ENCODE measurements at places on chromosomes 7 and 10.

- no peak for DNase-seq
These were observed 2.1 kb upstream of the SAMD9L start for GRCh38 chr7:93150200-93150835.

- DNase-seq, result no peak
These were observed 26.4 kb upstream of the GSDME start for GRCh38 chr7:24783698-24784097.

GRCh38 chr10:126908225-126908624 is 3.0 kb downstream of the DOCK1 start:
- no peak for DNase-seq

GRCh38 chr7:17342756-17343155 is 44.3 kb downstream of the AHR start:
- DNase-seq, result no peak

DNA sequence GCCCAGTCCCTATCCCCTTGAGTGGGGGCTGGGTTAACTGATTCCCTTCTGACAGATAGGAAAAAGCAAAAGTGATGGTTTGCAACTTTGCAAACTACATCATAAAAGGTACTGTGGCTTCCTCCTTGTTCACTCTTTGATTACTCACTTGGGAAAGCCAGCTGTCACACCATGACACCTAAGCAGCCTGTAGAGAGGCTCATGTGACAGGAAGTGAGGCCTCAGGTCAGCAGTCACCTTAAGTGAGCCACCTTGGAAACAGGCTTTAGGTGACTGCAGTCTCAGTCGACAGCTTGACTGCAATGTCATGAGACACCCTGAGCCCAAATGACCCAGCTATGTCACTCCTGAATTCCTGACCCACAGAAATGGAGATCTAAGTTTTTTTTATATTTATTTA is 4.3 kb upstream of the CHCHD2 start:
- DNase-seq, result no peak

- DNase-seq, result no peak
These were observed 180.5 kb downstream of the NRP1 start for GRCh38 chr10:33153968-33154327.

- no peak for DNase-seq
These were observed 134.5 kb downstream of the ST7 start for GRCh38 chr7:117087639-117088396.

- no peak for DNase-seq
These were observed 148.0 kb downstream of the BICC1 start for GRCh38 chr10:58660575-58661255.

DNA sequence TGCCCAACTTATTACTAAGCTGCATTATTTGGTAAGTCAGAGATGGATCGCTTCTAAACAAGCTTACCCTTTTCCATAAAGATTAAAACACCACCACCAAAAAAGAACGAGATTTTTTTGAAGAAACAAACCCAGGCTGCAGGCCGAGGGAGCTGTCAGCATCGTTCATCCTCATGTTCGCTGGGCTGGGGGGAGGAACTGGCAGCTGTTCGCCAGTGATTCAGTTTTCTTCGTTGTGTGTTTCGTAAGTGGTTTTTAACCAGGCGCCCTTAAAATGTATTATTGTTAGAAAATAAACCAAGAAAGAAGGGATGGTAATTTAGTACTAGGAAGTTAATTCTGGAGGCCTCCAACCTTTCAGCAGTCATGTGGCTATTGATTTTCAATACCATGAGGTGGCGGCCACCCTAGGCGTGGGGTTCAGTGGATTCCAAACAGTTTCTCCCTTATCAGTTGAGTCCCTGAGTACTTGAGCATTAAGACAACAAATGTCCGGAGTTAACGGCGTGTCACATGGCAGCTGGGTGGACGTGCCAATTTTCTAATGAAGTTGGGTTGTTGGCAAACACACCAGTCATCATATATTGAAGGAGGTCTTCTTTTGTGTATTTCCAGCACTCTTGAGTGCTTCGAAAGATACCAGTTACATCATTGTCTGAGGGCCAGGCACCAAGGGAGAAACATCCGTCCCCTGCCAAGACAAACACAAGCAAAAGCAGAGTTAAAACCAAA is 173.2 kb downstream of the EBF3 start:
- no peak for DNase-seq

- no peak for DNase-seq
These were observed 18.5 kb upstream of the FAM133B start for GRCh38 chr7:92608380-92609322.

Data from stimulated activated CD4-positive, alpha-beta T cell treated with anti-CD3 and anti-CD28 coated beads, Interleukin-15, amount 100 ng/mL, for 1 hour (primary cell).